ENCODE measurements at places on chromosomes 1 and 21.

DNA sequence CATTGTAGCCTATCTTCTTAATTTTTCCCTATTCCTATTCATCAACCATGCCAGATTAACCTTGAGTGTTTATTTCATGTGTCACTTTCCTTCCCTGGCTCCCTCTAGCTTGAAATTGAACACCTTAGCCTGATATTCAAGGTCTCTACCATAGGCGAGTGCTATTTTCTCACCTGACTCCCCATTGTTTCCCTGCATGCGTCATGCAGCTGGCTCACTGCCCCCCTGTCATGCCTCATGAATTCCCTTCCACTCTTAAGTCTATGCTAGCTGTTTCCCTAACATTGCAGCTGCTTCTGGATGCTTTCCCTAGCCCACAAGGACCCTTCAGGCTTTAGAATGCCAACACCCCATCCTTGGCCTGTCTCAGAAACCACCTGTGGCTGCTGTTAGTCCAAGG is 56.7 kb upstream of the CD1D start:
- no peak for DNase-seq

- DNase-seq, result no peak
Observed at GRCh38 chr1:175410560-175410959, 218.0 kb upstream of the KIAA0040 start.

- DNase-seq, result peak; percentile 36
Observed at GRCh38 chr1:203671047-203671446, 44.4 kb downstream of the ATP2B4 start.

- DNase-seq, result no peak
Observed at GRCh38 chr1:215202868-215203267, 120.3 kb downstream of the KCNK2 start.

GRCh38 chr1:9400425-9401079 is 107.9 kb downstream of the SPSB1 start:
- no peak for DNase-seq

DNA sequence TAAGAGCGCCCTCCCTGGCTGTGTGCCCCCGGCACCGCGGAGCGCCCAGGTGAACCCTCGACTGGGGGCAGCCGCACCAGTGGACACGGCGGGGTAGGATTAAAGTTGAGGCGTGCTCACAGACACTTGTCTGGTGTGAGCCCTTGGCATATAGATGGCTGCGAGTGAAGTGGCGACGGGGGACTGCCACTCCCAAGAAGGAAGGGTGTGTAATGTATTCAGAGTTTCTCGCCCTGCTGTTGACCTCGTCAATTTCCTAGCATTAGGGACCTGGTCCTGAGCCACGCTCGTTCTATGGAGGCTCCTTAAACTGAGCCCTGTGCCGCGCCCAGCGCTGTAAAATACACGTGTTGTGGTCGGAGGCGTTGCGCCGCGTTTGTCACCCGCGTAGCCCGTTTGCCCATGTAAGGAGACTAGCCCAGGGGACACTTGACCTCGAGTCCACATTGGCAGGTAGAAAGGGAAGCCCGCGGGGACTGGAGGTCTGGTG is 554 bp downstream of the EVA1C start:
- no peak for DNase-seq

- DNase-seq, result no peak
Observed at GRCh38 chr1:160519642-160520435, 3.2 kb downstream of the SLAMF6 start.

DNA sequence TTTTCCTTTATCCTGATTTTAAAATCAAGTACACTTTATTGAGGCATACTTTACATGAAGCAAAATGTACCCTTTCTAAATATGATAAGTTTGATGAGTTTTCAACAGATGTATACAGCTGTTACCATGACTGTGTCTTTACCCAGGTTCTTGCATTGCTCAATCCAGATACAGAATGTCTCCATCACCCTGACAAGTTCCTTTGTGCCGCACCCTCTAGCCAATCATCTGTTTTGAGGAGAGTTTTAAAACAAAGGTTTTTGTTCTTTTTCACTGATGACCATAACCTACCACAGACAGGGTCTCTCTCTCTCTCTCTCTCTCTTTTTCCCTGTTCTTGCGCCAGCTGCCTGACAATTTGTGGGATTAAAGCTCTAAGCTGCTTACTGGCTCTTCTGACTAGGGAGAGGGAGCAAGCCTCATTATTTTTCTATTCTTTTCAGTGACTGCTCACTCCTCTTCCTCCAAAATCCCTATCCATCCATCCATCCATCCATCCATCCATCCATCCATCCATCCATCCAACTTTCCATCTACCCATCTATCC is 1.2 kb upstream of the KCNE1 start:
- DNase-seq, result no peak

- DNase-seq, result peak; percentile 50
Observed at GRCh38 chr1:111140680-111140967, 601 bp downstream of the CEPT1 start.
